ENCODE measurements at places on chromosomes 11 and 22.
A peak's percentile ranks its signal among the peaks of the same experiment; 100 is the strongest.

- DNase-seq = no peak
These were observed 18.9 kb downstream of the TPST2 start for GRCh38 chr22:26570864-26571525.

DNA sequence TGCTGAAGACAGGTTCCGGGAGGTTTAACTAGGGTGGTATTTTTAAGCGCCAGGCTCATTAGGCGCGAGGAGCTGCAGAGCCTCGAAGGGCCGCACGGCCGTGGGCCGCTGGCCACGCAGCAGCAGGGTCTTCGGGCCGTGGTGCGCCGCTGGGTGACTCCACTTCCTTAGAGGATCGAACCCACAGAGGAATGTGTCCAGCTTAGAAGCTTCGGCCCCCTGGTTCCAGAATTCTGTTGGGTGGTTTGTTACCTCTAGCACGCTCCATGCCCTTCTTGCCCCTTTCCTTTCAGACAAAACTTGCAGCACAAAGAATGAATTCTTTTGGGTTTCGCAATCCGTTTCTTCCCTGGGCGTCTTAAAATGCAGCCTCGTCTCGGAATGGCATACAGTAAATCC lies 773 bp upstream of the PATL1 start:
- no peak for DNase-seq

- no peak for DNase-seq
These were observed 64.4 kb upstream of the MYO18B start for GRCh38 chr22:25677631-25678030.

DNA sequence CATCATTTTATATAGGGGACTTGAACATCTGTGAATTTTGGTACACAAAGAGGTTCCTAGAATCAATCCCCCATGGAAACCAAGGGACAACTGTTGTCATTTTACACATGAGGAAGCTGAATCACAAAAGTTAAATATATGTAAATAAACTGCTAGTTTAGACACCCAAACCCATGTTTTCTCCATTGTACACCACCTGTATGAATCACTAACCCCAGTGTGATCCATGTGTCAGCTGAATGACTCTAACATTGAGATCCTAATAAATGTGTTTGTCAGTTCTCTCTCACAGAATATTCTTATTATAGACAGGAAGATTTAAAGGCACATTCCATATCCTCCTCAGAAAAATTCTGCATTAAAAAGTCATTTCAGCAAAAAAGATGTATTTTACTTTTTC lies 83.3 kb downstream of the ATG16L2 start:
- no peak for DNase-seq

GRCh38 chr11:13053255-13053917 lies 44.3 kb downstream of the RASSF10 start:
- DNase-seq = no peak

GRCh38 chr22:47850644-47851151 lies 1088.2 kb downstream of the TBC1D22A start:
- DNase-seq = no peak

DNA sequence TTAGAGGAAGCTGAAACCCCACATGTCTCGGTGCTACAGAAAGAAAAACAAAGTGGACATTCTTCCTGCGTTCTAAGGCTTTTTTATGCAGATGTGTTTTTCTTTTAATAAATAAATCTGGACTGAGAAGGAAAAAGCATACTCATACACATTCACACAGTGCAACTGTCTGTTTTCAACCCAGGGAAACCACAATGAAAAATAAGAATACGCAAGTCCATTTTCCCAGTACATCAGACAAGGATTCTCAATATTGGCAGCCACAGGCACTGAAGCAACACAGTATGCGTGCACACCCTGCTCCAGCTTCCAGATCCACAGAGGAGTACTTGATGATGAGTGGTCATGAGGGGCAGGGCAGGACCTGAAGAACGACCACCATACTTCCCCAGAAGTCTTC lies 86.9 kb downstream of the ETS1 start:
- no peak for DNase-seq

DNA sequence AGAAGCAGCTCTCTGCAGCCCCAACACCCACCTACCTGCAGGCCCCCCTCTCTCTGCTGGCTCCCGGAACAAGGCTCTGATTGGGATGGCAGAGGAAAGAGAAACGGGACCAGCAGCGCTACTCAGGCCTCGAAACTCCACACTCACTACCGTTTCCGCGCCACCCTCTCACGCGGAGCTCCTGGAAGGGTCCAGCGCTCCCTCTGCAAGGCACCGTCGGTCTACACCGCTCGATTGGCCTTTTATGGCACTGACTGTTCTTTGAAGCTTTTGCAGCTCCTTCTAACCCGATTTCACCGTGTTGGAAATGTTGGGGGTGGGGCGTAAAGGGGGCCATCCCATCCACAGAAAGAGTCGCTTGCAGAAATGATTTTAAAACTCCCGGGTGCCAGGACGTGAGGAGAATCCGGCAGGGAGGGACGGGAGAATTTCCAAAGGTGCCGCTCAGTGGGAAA lies 323 bp upstream of the PANX1 start:
- DNase-seq = peak; percentile 75

- DNase-seq = no peak
These were observed 60.2 kb upstream of the CHRM4 start for GRCh38 chr11:46451759-46452158.

DNA sequence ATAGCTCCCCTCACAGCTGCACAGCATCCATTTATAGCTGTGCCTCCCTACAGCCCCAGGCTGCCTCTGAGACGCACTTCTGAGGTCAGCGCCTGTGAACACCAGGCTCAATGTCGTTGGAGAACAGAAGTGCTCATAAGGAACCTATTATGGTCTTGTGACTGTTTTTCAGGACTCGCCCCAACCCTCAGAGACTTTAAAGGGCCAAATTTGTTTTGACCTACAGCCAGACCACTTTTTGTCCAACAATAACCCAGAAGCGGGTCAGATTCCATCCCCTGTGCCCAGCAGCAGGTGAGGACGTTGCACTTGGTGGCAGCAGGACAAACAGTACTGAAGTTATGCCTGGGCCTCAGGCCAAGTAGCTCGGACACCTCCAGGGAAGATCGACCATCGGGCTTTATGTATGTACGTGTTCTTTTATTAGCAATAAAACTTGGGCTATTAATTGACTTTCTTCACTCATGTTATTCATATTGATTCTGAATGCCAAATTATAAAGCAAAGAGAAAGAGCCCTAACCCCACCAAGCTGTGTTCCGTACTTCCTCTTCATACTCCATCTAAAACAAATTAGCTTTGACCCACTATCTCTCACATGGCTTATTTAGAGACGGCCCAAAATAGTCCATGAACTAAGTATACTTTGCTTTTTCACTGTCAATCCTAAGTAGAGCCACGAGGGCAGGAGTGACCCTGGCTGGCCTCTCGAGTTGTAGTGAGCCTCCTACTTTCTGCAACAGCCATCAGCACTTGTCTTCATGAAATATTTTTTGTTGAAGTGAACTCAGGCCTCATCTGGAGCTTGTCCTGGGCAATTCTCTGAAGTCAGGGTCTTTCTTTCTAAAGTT lies 92.3 kb upstream of the PAX6 start:
- no peak for DNase-seq

- no peak for DNase-seq
These were observed 34.2 kb upstream of the PAX6 start for GRCh38 chr11:31845331-31845730.
